ENCODE measurements at places on chromosomes 4 and X. TPM values are rescaled to one million over a fixed set of nuclear protein-coding genes. Genes with fewer than 3 reads are reported as not detected.

Gene MTMR8
- not detected for polyA plus RNA-seq

DNA sequence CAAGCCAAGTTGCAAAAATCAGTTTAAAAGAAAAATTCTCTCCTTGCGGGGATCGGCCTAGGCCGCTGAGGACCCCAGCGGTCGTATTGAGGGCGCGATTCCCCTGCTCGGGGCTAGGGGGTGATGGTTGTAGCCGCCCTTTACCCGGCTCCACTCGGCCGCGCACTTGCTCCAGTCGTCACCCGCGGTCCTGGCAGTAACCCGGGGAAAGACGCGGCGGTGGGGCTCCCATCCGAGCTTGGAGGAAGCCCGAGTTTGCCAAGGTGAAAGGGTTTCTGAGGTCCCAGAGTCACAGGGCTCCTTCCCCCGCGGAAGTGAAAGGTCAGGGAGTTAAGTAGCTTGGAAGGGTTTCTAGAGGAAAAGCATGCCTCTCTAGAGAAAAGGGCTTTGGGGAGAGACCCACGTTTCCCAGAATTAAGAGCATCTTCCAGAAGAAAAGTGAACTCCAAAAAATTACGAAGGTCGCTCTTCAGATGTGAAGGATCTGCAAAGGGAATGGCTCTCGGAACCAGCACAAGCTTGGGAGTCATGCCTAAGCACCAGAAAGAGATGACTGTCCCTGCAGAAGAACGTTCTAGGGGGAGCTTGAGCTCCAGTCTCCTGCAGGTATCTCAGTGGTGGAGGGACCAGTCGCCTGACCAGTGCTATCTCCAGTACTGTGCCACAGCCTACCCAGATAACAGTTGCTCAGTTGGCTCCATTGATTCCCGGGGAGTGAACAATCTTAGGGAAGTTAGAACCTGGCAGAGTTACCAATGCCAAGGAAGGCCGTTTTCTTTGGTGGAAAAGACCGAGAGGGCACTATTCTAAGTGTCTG, 875 bp downstream of the LAP3 start:
- DNase-seq, result peak; percentile 4

Gene GDPD2
- polyA plus RNA-seq, result not detected

DNA sequence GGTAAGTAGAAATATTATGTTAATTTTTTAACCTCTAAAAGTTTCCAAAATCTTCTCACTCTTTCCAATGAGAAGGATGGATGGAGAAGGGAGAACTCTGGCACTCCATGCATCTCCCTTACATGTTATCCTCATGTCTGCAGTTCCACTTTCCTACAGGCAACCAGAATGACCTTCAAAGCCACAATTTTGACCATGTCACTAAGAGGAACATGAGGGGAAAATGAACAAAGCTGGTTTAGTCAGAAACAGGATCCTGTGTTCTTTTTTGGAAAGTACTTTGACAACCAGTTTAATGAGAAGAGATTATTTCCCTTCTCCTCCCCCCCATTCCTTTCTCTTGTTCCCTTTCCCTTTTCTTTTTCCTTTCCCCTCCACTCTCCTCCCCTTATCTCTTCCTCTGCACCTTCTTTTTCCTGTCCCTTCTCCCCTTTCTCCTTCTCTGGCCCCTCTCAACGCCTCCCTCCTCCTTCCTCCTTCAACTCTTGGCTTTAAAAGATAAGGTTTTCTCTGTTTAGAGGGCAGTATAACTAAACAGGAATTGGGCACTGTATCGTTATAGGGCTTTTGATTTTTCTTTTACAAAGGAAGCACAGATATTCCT, 42.5 kb downstream of the DTHD1 start:
- no peak for DNase-seq

- peak; percentile 13 for DNase-seq
Measured at GRCh38 chr4:73976716-73977115, 5.1 kb downstream of the PF4 start.

DNA sequence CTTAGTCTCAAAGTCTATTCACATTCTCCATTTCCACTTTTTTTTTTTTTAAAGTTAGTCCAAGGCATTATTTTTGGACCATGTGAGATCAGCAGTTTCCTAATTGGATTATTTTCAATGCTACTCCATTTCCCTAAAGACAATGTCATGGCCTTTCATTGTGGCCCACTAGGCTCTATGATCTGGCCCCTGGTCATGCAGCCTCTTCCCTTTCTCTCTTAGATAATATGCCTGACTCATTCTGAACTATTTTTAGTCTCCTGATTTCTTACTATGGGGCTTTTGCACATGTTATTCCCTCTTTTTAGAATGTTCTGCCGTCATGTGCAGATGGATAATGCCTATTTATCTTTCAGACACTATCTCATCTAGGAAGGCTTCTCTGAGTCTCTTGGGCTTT, 157.3 kb downstream of the TMA16 start:
- DNase-seq, result no peak

Gene P2RY4
- 0.20 TPM for polyA plus RNA-seq

GRCh38 chrX:11531226-11531625, 134.5 kb downstream of the ARHGAP6 start:
- peak; percentile 22 for DNase-seq

- peak; percentile 60 for DNase-seq
Measured at GRCh38 chr4:180560896-180561295, 1682.3 kb upstream of the TENM3 start.

Gene OPRPN
- not detected for polyA plus RNA-seq

Gene NLGN3
- 0.36 TPM for polyA plus RNA-seq

Gene MAGEA8
- polyA plus RNA-seq, result not detected

DNA sequence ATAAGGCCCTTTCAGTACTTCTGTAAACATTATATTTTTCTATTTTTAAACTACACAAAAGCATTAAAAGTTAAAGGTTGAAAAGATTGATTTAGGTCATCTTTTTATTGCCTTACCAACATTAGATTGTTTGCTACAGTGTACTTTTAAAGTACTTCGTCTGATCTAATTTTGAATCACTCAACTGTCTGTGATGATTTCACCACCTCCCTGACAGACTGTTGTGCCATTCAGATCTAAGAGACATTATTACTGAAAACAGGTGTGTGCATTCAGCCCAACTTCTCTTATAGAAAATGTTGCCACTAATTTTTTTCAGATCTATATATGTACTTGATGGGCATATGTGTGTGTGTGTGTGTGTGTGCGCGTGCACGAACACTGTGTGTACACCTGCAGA, 39.3 kb downstream of the GASK1B start:
- DNase-seq, result no peak

- no peak for DNase-seq
Measured at GRCh38 chr4:17134565-17134964, 236.1 kb upstream of the LDB2 start.

- DNase-seq, result no peak
Measured at GRCh38 chr4:37934096-37934495, 26.1 kb upstream of the PTTG2 start.

Gene UGT8
- polyA plus RNA-seq, result not detected

- no peak for DNase-seq
Measured at GRCh38 chrX:154434394-154435168, 2.4 kb upstream of the GDI1 start.

Gene OCRL
- 19.4 TPM for polyA plus RNA-seq

DNA sequence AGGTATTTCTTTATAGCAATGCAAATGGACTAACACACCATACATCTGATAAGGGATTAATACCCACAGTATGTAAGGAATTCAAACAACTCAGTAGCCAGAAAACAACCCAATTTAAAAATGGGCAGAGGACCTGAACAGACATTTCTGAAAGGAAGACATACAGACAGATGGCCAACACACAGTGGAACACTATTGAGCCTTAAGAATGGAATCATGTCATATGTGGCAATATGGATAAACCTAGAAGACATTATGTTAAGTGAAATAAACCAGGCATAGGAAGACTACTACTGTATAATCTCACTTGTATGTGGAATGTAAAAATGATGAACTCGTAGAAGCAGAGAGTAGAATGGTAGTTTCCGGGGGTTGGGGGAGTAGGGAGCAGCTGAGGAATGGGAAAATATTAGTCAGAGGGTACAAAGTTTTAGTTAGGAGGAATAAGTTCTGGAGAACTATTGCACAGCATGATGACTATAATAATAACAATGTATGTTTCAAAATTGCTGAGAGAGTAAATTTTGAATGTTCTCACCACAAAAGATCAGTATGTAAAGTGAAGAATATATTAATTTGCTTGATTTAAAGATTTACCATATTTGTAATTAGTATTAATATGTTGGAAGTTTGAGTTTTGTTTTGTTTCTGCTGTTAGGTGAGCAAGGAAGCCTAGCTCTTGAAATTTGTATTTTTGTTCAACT, 25.2 kb downstream of the WDR44 start:
- peak; percentile 65 for DNase-seq

Gene SH3RF1
- 23.1 TPM for polyA plus RNA-seq

DNA sequence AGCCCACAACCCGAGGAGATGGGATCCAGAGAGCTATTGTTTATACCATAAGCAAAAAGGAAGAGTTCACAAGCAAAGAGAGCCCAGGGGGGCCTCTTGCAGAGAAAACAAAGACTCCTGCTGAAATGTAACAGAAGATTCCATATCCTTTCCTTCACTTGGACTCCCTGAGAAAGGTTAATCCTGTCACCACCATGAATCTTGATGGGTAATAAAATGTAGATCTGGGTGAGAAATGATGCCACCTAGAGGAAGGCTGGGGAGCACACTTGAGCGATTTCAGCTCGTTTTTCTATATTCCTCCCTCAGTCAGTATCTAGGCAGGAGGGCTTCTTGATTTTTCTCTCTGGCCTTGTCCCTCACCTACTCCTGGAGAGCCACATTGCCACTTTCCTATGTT, 10.2 kb upstream of the KCNE5 start:
- DNase-seq, result peak; percentile 5

Gene FATE1
- polyA plus RNA-seq, result not detected

GRCh38 chr4:2937986-2938385, 25.2 kb downstream of the NOP14 start:
- DNase-seq, result no peak

Gene TAPT1
- polyA plus RNA-seq, result 4.4 TPM

- DNase-seq, result peak; percentile 87
Measured at GRCh38 chr4:74531963-74532794, 87.2 kb downstream of the AREG start.

Gene WDR19
- 22.6 TPM for polyA plus RNA-seq

- DNase-seq, result no peak
Measured at GRCh38 chrX:148536961-148537360, 36.5 kb downstream of the AFF2 start.

DNA sequence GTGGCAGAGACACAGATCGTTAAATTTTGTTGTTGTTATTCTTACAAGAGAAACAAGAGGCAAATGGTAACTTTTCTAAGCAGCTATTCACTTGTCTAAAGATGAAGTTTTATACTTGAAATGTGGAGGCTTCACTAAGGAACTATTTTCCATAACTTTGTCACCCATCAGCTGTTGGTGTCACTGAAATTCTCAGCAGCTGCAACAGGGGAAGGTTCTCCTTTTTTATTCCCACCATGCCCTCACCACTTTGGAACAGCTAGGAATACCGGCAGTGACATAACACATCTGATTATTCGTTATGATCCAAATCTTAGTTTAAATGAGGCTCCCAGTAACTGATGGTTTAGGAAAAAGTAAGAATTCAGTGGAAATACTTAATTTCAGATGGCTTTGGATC, 147.0 kb upstream of the LEF1 start:
- no peak for DNase-seq
